MCF 10A (cell line): ENCODE measurements at places on chromosomes 5 and 9. TPM values are rescaled to one million over a fixed set of nuclear protein-coding genes. Genes with fewer than 3 reads are reported as not detected.

DNA sequence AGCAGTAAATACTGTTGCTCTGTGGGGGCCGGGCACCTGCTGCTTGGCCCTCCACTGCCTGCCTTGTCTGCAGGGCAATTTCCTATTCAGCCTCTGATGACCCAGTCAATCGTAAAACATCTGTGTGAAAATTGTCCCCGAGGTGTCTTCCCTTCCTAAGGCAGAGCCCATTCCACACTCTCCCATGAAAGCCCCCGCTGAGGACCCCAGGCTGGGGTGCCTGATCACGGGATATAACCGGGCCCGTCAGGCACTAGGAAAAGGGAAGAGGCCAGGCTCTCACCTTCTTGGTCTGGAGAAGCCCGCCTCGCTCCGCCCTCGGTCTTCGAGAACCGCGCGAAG, 27.2 kb upstream of the SCGB3A1 start:
- H3K27ac ChIP-seq: no peak overlapping the region
- H3K4me1 ChIP-seq: no peaks in the 10 kb centered on the region
- no peak for DNase-seq
- no peaks in the 10 kb centered on the region for H3K36me3 ChIP-seq

- H3K27me3 ChIP-seq: no peaks in the 10 kb centered on the region
- H3K4me1 ChIP-seq: peaks cover 28% of the 10 kb centered on the region
- H3K27ac ChIP-seq: peak overlapping the region; percentile 38
- peak; percentile 71 for DNase-seq
- no peak overlapping the region for H3K4me3 ChIP-seq
- H3K36me3 ChIP-seq: no peaks in the 10 kb centered on the region
These were observed 142.6 kb downstream of the FAM114A2 start for GRCh38 chr5:153896117-153896516.

DNA sequence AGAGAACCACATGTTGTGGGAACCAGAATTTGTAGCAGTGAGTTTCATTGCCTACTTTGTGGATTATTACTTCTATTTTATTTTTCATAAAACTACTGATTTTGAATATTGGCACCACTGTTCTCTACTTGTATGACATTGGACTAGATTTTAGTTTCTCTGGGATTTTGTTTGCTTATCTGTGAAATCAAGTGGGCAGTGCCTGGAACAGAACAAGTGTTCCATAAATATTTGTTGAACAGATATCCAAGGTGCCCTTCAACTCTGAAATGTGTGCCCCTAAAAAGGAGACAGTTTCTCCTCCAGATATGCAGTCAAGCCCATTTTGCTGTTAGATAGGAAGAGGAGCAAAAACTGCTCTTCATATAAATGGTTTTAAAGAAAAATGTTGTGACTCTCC, 42.6 kb downstream of the ADAMTSL1 start:
- no peaks in the 10 kb centered on the region for H3K36me3 ChIP-seq
- H3K27ac ChIP-seq: no peak overlapping the region
- DNase-seq: no peak
- no peaks in the 10 kb centered on the region for H3K4me1 ChIP-seq
- H3K27me3 ChIP-seq: no peaks in the 10 kb centered on the region

GRCh38 chr5:40381676-40382363, 297.9 kb upstream of the PTGER4 start:
- no peaks in the 10 kb centered on the region for H3K36me3 ChIP-seq
- no peak overlapping the region for H3K4me3 ChIP-seq
- no peaks in the 10 kb centered on the region for H3K27me3 ChIP-seq
- DNase-seq: peak; percentile 59
- peaks cover 26% of the 10 kb centered on the region for H3K4me1 ChIP-seq
- no peak overlapping the region for H3K27ac ChIP-seq

DNA sequence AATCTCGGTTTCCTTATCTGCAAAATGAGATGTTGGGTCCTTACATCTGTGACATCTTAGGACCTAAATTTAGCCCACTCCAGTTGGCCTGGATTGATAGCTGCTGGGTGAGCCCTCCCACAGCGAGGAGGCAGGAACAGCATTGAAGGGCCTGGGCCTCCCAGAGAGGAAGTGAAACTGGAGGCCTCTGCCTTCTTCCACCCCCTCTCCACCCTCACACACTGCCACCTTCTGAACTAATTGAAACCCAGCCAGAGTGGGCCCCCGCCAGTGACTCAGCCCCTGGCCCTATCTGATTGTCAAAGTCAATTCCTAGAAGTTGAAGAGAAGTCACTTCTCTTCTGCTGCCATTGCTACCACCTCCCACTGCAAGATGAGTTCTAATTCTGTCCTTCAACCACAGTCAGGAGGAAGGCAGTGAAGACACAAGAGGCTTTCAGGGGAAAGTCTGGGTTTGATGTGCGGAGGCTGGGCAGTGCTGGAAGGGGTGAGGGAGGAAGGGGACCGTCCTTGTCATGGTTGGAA, 55.2 kb upstream of the NEK6 start:
- peaks cover 44% of the 10 kb centered on the region for H3K27me3 ChIP-seq
- H3K27ac ChIP-seq: no peak overlapping the region
- no peaks in the 10 kb centered on the region for H3K36me3 ChIP-seq
- no peak overlapping the region for H3K4me3 ChIP-seq

- H3K27ac ChIP-seq: no peak overlapping the region
- H3K4me1 ChIP-seq: peaks cover 5% of the 10 kb centered on the region
- no peaks in the 10 kb centered on the region for H3K36me3 ChIP-seq
- no peaks in the 10 kb centered on the region for H3K27me3 ChIP-seq
- no peak overlapping the region for H3K4me3 ChIP-seq
- no peak for DNase-seq
These were observed 22.3 kb downstream of the MINAR2 start for GRCh38 chr5:129770024-129770820.

- peak overlapping the region; percentile 34 for H3K27ac ChIP-seq
- peak; percentile 44 for DNase-seq
- H3K4me3 ChIP-seq: peak overlapping the region; percentile 68
- peaks cover 35% of the 10 kb centered on the region for H3K4me1 ChIP-seq
- peaks cover 4% of the 10 kb centered on the region for H3K36me3 ChIP-seq
These were observed 22.1 kb upstream of the NDST1 start for GRCh38 chr5:150485693-150486401.

GRCh38 chr9:96293498-96294158, 8.3 kb downstream of the HSD17B3 start:
- H3K27ac ChIP-seq: no peak overlapping the region
- H3K36me3 ChIP-seq: no peaks in the 10 kb centered on the region
- no peaks in the 10 kb centered on the region for H3K27me3 ChIP-seq
- DNase-seq: no peak

The DBH gene
- not detected in 2 replicates for total RNA-seq

The PCA3 gene
- total RNA-seq: not detected in 2 replicates
